ENCODE measurements at places on chromosomes 16 and 17.

GRCh38 chr16:89574681-89575246 is 794 bp upstream of the CPNE7 start:
- peak; percentile 97 for DNase-seq

GRCh38 chr17:28963841-28964240 is 12.5 kb upstream of the PHF12 start:
- DNase-seq: no peak

DNA sequence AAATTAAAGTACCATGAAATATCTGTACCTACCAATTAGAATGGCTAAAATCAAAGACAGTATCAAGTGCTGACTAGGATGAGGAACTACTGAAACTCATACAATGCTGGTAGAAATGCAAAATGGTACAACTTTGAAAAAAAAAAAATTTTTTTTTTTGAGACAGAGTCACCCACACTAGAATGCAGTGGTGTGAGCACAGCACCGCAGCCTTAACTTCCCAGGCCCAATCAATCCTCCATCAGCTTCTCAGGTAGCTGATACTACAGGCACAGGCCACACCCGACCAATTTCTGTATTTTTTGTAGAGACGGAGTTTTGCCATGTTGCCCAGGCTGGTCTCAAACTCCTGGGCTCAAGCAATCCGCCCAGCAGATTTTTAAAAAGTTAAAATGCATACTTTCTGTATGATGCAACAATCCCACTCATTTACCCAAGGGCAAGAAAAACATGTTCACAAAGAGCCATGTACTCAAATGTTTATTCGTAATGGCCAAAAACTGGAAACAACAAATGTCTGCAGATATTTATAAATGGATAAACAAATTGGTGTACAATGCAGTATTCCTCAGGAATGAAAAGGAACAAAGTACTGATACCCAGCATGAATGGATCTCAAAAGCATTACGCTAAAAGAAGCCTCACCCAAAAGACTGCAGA is 8.7 kb downstream of the SMURF2 start:
- DNase-seq: no peak

DNA sequence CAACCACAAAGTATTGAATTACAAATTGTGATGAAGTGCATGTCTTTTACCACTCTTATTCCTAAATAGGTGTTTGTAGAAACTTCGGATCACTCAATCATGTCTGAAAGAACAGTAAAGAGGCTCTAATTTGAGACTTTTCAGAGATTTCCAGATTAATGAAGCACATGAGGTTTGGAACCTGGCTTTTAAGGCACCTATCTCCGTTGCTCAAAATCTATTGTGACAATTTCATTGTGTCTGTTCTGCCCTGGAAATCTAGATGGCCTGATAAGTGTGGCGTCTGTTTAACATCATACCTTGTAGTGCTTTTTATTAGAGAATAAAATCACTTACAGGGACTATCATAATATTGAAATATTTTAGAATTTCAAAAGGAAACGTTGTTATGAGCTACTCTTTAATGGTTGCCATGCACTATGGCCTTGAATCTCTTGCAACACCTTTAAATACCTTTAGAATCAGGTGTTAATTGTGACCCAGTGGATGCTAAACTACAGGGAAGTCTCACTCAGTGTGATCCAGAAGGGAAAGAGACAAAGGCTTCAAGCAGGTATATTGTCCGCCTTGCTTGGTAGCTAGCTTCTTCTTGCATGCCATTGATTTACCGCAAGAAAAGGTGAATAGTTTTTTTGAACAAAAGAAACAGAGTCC is 210.3 kb downstream of the CNTNAP4 start:
- no peak for DNase-seq

- no peak for DNase-seq
These were observed 732 bp downstream of the CBLN1 start for GRCh38 chr16:49280841-49281371.

DNA sequence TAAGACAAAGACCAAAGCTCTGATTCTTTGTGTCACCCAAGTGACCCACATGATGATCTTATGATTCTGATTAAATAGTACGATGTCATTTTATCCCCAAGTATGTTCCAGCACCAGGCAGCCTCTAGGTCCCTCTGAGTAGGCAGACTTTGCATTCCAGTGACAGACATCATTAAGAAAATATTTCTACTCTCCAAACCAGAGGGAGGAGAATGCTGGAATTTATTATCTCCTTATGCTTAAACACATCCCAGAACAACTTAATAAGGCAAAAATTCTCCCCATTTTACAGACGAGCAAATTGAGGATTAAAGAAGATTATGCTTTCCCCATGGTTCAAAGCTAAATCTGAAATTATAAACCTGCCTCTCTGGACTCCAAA is 192.8 kb upstream of the CDH11 start:
- no peak for DNase-seq

DNA sequence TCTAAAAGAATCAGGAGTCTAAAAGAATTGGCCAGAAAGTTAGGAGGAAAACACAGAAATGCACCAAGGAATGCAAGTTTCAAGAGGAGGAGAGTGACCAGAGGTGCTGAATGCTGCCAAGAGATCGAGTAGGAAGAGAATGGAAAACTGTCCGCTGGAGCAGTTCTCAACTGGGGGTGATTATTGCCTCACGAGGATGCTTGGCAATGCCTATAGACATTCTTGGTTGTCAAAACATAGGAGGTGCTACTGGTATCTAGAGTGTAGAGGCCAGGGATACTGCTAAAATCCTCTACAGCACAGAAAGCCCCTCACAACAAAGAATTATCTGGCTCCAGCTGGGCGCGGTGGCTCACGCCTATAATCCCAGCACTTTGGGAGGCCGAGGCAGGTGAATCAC is 82.1 kb upstream of the NOL11 start:
- DNase-seq: no peak

GRCh38 chr16:69131839-69132423 is 457 bp downstream of the CHTF8 start:
- DNase-seq: peak; percentile 95

- no peak for DNase-seq
These were observed 7.0 kb upstream of the FAAP100 start for GRCh38 chr17:81558941-81559806.

- DNase-seq: no peak
These were observed 219.7 kb downstream of the TMEM114 start for GRCh38 chr16:8370374-8371270.

DNA sequence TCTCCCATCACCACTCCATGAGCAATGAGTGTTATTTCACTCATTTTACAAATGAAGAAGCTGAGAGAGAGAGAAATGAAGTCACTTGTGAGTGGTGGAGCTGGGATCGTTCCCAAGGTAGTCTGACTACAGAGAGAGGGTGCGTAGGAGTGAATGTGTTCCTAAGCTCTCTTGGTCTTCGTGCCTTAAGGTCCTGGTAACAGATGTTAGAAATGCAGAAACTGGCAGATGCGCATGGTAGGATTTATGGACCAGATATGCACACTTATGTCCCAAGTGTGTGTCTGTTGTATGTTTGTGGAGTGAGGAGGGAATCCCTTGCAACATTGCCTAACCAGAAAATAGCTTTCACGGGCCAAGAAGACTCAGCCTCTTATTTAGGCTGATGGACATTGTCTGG is 93.2 kb upstream of the ZNF469 start:
- no peak for DNase-seq

- no peak for DNase-seq
These were observed 221.8 kb upstream of the TNRC6C start for GRCh38 chr17:77736721-77737120.

- no peak for DNase-seq
These were observed 8.5 kb upstream of the CREBBP start for GRCh38 chr16:3889059-3889458.

- no peak for DNase-seq
These were observed 86.8 kb upstream of the WSB1 start for GRCh38 chr17:27207073-27207513.

DNA sequence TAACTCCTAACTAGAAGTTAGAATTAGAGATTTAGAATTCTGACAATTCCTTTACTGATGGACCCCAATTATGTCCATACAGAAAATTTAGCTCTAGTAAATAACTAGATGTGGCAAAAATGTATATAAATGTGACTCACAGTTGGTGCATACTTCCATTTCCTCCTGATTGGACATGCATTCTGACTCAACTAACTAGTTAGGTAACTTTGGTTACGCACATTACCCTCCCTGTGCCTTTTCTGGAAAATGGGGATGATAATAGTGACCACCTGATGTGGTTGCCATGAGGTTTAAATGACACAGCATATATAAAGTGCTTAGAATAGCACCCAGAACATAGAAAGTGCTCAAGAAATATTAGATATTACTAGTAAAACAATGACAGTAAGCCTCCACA is 550.0 kb upstream of the SALL1 start:
- DNase-seq: no peak

GRCh38 chr16:71426069-71426879 is 15.6 kb downstream of the TLE7 start:
- DNase-seq: peak; percentile 72

DNA sequence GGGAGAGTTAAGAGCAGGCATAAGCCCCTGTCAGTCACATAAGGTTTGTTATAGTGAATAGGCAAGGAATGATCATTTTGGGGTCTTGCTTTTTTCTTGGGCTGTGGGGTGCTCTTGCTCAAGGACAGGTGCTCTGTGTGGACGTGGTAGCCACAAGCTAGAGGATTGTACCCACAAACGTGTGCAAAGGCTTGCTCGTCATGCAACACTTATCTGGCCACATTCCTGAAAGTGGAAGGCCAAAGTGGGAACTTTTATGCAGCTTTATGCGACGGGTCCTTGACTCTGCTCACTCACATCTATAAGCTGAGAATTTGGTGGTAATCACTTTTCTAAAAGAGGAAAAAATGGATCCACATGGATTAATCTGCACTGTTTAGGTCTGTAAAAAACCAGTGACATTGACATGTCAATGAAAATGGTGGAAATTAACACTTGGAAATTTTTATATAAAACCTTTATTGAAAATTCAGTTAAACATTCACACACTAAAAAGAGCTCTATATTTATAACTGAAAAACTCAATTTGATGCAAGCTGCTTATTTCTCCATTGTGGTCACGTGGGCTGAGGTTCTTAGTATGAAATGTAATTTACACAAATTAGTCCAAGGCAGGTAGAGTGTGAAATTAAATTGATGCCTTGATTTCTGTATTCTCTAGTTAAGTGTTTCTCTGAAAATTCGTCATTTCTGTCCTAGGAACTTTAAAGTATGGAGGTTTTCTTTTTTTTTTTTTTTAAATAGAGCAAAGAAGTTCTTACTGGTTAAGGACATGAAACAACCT is 162.3 kb downstream of the MSI2 start:
- DNase-seq: no peak

DNA sequence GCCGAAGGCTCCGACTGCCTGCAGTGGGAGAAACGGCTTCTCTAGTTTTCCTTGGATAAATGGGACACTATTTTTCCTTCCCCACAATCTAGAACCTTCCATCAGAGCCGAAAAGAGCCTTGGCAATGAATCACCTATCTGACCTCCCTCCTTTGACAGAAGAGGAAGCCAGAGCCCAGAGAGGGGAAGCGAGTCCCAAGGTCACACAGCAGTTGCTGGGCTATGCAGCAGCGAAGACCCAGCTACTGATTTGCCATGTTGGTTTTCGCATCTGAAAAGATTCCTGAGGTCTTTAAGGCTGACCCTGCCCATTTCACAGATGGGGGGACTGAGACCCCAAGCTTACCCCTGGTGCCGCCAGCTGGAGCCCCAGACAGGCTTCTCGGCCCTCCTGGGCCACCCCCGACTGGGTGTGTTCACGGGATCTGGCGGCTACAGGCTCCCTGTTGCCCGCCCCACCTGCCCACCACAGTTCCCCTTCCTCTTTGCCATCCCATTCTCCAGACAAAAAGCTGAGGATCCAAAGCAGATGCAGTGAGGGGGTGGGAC is 45.9 kb downstream of the RAI1 start:
- no peak for DNase-seq

- no peak for DNase-seq
These were observed 33.7 kb downstream of the TOM1L2 start for GRCh38 chr17:17938388-17939107.

DNA sequence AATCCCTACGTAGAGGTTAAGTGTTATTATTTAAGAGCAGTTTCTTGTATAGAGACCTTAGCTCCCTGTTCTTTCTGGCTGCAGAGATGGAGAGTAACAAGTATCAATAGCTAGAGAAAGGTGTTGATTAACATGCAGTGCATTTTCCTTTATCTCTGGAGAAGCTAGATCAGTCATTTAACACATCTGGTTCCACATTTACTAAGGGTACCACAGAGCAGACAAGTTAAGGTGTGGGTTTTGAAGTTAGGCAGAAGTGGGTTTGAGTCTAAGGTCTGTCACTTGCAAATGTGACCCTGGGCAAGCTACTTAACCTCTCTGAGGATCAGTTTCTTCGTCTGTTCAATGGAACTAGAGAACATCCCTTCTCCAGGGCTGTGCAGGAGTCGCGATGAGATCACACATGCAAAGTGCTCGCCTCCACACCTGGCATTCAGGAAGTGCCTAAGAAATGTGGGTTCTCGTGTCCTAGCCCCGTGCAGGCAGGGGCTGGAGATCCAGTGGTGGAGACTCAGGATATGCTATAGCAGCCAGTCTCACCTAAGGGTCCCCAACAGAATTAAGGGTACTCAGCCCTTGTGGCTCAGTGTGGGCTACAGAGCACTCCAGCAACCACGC is 224.4 kb downstream of the XYLT1 start:
- no peak for DNase-seq

GRCh38 chr17:52306314-52306713 is 147.8 kb upstream of the CA10 start:
- DNase-seq: no peak

GRCh38 chr16:62870554-62870953 is 834.3 kb upstream of the CDH8 start:
- DNase-seq: no peak

GRCh38 chr17:1474402-1475189 is 17.9 kb downstream of the MYO1C start:
- peak; percentile 92 for DNase-seq

- DNase-seq: no peak
These were observed 34.1 kb downstream of the KSR1 start for GRCh38 chr17:27490391-27490790.

- DNase-seq: no peak
These were observed 439.1 kb downstream of the XYLT1 start for GRCh38 chr16:17031484-17032268.

DNA sequence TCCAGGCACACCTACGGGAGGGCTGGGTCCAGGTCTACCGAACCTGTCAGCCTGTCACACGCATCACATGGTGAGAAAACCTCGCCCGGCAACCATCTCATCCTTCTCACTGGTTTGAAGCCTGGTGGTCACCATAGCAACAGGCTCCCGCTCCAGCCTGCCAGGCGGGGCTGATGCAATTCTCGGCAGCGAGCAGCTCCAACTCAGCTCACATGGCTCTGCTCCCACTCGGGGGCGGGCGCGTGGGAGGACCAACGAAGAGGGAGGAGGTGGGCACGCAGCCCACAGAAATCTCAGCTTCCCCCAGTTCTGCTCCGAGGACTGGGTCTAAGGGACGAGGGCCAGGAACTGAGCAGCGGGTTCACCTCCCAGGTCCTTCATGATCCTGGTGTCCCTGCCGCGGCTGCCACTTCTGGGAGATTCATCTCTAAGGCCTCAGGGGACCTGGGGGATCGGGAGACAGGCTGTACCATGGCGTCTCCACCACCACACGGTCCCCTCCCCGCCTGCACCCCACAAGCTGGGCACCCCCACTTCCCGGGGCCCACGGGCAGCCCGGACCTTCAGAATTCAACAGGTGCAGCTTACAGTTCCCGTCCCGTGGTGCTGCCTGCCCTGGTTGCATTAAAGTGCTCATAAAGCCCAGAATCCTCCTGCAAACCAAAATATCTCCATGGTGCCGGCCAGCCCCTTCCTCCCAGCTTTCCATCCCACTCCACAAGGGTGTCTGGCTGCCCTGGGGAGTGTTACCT is 25.8 kb downstream of the ABR start:
- no peak for DNase-seq

Data from GM20000 (cell line).